ENCODE measurements at places on chromosomes 3 and 15.

DNA sequence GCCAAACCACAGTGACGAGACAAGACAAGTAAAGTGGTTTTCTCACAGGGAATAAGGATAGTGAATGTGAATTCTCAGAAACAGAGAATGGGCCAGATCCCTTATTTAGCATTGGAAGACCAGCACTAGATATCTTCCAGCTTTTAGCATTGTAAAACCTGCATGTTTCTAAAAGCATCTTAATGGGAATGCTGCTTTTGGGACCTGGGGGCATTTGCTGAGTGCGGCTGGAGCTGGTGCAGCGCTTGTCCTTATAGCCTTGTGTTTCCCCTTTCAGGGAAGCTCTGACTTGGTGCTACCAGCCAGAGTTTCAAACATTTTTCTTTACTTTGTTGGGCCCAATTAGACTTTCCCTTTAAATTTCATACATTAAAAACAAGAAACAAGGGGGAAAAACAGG, 52.9 kb downstream of the CLSTN2 start:
- DNase-seq, result no peak

GRCh38 chr3:156885761-156886160, 59.6 kb downstream of the LEKR1 start:
- DNase-seq, result no peak

DNA sequence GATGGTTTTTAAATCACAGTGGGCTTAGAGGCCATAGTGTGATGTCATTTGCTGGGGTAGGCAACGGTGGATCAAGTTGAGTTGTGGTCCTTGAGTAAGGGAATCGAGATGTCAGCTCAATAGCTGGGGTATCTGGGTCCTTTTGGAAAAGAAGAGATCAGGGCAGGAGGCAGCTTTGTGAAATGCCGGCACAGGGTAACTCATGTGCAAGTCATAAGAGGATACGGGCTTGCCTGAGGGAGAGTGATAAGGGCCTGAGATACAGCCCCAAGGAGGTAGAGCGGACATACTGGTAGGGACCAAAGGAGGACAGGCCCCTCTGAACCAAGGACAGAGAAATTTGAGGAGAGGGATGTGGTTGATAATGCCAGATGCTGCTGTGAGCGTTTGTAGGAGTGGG, 4.2 kb upstream of the FAM131A start:
- no peak for DNase-seq

DNA sequence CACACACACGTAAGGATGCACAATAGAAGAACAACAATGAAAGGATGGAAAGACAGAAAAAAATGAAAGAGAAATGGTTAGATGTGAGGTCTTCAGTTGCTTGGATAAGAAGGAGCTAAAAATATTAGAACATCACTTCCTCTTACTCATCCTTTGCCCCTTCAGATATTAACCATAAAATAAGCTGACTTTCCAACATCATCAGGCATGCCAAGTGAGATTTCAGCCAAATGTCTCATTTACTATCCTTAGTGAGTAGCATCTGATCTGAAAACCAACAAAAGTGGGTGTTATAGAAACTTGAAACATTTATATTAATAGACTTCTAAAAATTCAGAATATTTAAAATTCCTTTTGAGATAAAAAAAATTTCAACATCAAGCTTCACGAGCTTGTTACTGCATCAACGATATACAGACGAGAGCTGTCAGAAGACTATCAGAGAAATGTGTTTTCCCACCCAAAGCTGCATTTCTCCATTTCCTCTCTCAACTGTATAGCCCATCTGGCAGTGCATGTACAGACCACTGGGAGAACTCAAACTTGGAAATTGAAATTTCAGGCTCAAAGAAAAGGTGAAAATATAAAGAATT, 25.4 kb upstream of the LSAMP start:
- no peak for DNase-seq

DNA sequence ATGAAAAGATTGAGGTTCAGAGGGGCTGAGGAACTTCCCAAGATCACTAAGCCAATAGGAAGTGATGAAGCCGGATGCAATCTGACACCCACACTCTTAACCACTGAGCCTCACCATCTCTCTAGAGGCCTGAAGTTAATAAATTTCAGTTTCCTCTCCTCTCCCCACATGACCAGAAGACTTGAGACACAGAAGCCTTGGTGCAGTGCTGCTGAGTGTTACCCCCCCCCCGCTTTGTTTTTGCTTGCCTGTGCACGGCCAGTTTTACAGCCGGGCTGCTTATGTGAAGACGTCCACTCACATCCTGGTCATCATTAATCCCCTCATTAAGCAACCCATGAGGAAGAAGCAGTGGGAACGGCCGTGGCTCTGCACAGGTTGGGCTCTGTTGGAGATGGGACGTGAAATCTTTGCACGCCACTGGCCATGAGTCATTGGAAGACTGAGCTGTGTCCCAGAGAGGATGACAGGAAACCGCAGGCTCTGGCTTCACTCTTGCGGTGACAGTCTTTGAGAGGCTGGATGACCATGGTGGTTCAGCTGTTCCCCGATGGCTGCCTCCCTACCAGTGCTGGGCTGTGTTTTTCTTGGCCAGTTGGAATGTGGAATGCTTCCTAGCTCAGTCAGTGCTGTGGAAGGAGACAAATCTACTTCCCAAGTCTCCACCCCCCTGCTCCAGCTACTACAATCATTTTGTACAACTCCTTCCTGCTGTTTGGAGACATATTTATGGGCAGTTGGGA, 232.6 kb upstream of the LRTM1 start:
- DNase-seq, result no peak

GRCh38 chr15:42002333-42002732, 18.5 kb downstream of the PLA2G4E start:
- DNase-seq, result no peak

DNA sequence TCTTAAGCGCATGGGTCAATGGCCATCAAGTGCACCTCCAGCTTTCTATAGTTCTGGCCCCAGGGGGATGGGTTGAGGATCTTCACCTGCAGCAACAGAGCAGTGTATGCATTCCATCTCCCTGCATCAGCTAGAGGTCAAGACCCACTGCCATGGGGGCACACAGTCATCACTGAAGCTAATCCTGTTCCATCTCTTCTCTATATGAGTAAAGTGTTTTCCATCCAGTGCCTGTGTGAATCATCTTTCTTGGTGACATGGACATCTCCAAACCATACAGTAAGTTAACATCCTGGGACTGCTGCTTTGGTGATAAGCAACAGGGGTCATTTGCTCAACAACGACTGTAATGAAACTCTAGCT, 4.4 kb upstream of the ENTPD3 start:
- no peak for DNase-seq

GRCh38 chr15:38814891-38815290, 250.3 kb upstream of the RASGRP1 start:
- no peak for DNase-seq

DNA sequence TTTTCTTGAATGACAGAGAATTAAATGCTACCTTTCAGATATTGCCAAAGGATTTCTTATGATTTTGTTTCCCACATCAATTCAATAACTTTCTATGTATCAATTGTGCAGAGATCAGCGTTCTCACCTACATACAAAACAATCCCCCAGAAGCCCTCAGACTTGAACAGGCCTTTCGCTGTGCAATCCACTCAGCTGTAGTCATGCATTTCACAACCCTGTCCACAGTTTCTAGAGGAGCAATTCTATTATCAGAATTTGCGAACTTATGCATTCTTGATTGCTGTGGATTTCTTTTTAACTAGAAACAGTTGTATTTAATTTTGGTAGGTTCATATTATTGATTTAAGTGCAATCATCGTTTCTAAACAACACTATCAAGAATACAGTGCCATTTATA, 13.7 kb upstream of the ALCAM start:
- DNase-seq, result no peak

GRCh38 chr15:76147906-76148570, 88.3 kb downstream of the TMEM266 start:
- peak; percentile 61 for DNase-seq

DNA sequence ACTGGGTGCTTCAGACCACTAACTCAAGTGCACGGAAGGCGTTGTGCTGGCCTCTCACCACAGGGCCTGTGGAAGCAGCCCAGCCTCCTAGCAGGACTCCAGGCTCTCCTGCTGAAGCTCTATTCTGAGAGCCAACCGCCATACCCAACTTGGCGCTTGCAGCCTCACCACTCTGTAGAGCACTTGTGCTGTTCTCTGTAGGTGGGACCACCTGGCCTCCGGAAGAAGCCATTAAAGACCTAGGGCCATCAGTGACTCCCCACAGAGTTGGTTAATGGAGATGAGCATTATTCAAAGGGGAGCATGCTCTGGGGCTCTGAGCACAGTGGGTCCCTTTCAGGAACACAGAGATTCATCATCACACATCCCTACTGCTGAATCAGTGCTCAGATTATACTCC, 50.9 kb downstream of the C3orf85 start:
- DNase-seq, result no peak

GRCh38 chr15:83198476-83198875, 9.1 kb downstream of the HDGFL3 start:
- no peak for DNase-seq

DNA sequence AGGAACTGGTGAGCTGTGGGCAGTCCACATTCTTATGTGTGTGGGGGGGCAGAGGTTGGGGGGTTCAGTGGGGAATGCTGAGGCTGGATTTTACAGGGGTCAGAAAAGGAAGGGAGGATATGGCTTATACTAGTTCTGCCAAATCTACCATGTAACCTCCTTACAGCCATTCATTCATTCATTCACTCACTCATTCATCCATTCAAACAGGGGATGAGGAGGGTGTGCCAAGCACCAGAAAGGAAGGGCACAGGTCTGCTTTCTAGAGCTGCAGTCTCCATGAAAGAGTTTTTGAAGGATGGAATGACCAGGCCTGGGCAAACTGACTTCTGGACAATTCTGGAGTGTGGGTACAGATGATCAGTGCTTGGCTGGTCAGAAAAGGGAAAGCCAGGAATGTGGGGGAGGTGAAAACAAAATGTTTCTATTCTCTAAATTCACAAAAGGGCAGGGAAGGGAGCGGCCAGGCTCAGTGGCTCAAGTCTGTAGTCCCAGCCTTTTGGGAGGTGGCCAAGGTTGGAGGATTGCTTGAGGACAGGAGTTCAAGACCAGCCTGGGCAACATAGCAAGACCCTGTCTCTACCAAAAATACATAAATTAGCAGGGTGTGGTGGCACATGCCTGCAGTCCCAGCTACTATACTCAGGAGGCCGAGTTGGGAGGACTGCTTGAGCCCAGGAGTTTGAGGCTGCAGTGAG, 49.2 kb upstream of the C15orf39 start:
- DNase-seq, result no peak

DNA sequence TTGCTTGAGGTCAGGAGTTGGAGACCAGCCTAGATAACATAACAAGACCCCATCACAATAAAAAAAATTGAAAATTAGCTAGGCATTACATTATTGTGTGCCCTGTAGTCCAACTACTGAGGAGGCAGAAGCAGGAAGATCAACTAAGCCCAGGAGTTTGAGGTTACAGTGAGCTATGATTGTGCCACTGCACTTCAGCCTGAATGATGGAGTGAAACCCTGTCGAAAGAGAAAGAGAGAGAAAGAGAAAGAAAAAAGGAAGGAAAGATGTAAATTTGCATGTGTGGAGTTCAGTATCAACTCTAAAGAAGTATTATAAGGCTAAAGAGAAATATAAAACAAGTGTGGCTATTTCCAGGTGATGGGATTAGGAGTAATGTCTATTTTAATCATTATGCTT, 661.4 kb downstream of the RBMS3 start:
- no peak for DNase-seq

DNA sequence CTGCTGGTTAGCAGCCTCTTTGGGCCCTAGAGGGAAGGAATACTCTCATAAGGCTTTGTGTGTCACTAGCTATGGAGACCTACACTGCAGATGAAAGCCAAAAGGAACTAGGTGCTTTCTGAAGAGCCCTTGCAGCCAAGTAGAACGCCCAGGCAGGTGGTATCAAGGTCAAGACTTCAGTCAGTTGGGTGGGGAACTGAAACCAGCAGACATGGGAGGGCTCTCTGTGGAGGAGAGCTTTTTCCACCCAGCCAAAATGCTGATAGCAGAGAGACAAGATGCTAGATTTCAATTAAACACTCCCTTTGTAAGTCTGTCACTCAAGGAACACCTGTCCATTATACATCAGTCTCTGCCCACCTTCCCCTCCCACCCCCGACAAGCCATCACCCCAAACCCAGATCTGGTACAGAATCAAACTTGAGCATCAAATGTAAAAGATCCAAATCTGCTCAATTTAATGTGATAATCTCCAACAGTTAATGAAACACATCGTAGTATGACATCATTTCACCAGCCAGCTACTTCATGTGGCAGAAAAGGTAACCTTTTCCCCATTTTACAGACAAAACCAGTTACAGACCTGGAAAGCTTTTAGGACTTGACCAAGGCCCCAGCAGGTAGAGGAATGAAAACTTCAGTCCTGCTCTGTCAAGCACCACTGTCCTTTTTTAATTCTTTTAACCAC, 14.6 kb downstream of the MRPS25 start:
- DNase-seq, result no peak

DNA sequence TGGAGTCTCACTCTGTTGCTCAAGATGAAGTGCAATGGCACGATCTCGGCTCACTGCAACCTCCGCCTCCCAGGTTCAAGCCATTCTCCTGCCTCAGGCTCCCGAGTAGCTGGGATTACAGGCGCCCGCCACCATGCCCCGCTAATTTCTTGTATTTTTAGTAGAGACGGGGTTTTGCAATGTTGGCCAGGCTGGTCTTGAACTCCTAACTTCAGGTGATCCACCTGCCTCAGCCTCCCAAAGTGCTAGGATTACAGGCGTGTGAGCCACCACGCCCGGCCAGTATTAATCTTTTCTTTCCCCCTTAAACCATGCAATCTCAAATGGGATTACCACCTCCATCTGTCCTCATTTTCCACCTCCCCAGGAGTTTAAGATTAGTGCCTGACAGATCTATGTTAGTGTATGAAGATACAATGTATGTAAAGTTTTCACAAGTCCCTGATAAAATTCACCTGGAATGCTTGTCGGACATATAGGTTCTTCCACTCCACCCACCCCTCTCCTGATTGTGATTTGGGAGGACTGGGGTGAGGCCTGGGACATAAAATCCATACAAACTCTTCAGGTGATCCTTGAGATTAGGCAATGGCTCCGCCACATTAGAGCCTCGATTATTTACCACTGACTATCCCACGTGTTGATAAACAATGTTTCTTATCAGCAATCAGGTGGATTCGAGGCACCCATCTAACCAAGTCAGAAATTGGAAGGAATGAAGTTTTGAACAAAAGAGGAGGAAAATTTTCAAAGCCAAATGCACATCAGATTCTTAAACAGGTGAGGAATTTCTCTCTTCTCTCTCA, 1.2 kb downstream of the PARL start:
- DNase-seq, result no peak

GRCh38 chr3:58052373-58053273, 44.4 kb downstream of the FLNB start:
- peak; percentile 38 for DNase-seq

DNA sequence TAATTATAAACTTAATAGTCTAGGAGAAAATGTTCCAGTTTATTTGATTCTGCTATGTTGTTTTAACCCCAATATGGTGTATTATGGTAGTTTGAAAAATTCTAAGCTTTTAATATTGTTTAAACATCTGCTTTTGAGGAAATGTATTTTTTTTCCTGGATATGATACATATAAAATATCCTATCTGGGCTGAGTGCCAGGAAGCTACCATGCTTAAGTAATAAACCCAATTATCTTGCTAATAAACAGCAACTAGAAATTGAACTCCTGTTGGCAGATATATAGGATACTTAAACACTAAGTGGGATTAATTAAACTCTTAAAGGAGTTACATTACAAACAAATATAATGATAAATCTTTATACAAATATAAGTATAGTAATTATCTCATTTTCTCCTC, 293.7 kb upstream of the GRM7 start:
- DNase-seq, result no peak
